ENCODE measurements at places on chromosomes 5 and 9.

DNA sequence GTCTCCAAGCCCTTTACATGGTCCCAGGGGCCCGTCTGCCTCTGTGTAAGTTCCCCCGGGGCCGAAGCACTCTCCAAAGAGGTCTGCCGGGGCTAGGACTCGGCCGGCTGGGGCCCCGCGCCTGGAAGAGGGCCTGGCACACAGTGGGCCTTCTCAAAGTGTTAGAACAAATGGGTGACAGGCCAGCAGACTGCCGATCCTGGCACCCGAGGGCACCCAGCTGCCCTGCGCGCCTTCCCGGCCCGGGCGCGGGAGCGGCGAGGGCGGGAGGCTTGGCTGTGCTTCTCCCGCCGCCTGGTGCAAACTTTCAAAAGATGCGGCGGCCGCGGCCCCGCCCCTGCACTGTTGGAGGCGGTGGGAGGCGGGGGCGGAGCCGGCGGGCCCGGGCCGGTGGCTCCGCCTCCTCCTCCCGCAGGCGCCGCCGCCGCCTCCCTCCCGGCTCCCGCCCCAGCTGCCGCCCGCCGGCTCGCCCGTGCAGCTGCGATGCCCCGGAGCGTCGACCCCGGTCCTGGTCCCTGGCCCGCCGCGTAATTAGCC lies at the start of gene NEURL1B:
NEURL1B (plus strand) TSS at position 442 of the 537 bp plus-strand sequence. CDS start 144 bp downstream, outside the sequence.
- DNase-seq: peak; percentile 77

GRCh38 chr9:136750526-136750925 lies 2.2 kb upstream of the LCN6 start:
- no peak for DNase-seq

- DNase-seq: no peak
Measured at GRCh38 chr5:143494595-143494994, 91.1 kb upstream of the NR3C1 start.

DNA sequence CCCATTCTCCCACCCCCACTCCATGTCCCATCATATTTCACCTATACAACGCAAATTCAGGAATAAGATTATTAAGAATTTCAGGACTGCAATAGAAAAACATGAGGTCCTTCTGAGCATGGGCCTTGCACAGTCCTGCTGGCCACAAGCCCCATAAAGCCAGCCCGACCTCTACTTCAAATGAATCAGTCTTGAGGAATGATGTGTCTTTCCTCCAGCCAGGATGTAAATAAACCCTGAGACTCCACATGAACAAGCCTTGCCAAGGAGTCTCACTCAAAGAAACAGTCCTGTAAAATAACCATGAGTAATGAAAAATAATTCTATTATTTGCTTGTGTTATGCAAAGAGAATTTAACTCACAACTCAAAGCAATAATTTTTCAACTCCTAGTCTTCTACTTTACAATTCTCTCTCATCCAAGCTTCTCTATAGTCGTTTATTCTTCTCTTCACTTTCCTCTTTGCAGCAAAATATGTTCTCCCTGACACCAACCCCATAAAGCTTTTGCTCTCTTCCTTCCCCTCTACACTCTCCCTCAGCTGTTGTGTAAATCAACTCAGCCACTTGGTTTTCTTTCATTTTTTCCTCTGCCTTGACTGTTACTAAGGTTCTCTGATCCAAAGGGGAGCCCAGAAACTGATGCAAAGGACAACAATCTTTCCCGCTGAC lies 140.1 kb upstream of the MOCS2 start:
- no peak for DNase-seq

Data from NCI-H2081 (cell line).